ENCODE measurements at places on chromosomes 16 and 17.

DNA sequence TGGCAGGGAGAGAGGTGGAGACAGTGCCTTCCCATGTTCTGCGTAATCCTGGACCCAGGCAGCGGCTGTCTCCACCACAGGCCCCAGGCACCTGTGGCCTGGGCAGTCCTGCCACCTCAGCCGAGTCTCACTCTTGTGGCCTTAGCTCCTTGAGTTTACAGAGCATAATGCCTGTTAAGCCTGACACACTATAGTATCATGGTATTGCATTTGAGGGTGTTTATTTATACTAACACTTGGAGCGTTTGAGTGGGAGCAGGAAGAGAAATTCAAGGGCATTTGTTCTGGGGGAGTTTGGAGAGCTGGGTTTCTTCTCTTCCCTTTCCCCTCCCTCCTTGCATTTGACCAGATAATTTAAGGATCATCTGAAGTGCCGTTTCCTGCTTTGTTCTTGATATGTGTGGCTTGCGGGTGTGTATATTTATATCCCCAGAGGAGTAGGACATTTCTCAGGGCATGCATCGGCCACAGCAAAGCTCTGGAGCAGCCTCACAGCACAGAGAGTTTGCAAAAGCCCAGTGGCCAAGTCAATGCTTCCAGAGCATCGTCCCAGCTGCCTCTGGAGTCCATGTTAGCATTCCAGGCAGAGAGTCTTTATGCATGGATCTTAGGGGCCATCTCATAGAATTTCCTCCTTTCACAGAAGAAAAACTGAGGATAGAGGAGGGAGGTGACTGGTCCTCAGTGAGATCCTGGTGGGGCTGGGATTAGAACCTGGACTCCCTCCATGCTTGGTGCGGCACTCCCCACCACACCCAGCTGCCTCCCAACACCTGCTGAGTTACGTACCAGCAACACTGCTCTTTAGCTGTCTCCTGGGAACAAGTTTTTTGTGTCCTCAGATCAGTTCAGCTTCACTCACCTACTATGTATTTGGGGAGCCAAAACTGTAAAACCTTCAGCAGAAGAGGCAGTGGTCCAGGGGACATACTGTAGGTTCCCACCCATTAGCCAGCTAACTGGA lies 222.8 kb downstream of the CCDC182 start:
- DNase-seq = no peak

GRCh38 chr16:50204453-50205108 lies 51.5 kb downstream of the TENT4B start:
- no peak for DNase-seq

- no peak for DNase-seq
These were observed 664.6 kb upstream of the CA10 start for GRCh38 chr17:52823155-52823554.

GRCh38 chr17:5241861-5242671 lies 7.4 kb upstream of the SCIMP start:
- peak; percentile 60 for DNase-seq

GRCh38 chr16:22190081-22190775 lies 15.8 kb upstream of the EEF2K start:
- DNase-seq = peak; percentile 100

DNA sequence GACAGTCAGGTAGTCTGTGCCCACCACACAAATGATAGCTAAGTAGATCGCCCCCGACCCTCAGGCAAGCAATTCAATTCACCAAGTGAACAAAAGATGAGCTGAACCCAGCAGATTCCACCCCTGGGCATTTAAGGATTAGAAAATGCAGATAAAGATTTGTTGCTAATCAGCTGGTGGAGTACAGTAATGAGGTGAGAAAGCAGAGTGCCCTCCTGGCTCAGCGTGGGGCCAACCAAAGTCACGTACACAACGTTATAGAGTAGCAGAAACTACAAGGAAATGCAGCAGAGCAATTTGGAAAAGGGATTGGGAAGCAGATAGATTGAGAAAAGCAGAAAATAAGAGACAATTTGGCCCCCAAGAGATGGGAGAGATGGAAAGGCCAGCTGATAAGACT lies 91.2 kb downstream of the SOX9 start:
- DNase-seq = no peak

GRCh38 chr16:83137326-83137781 lies 510.6 kb downstream of the CDH13 start:
- peak; percentile 31 for DNase-seq

DNA sequence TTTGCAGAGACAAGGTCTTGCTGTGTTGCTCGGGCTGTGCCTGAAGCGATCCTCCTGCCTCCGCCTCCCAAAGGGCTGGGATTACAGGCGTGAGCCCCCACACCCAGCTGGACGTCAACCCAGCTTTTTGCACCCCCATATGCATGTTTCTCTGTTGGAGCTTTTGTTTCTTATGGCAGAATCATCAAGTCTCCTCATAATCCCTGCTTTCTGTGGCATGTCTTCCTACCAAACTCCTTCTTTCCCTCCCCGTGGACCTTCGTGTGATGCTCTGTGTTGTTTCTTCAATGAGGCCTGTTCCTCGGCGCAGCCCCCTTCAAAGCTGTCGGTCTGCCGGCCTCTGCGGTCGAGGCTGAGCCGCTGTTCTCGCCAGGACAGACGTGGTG lies 71.6 kb downstream of the METRNL start:
- no peak for DNase-seq

DNA sequence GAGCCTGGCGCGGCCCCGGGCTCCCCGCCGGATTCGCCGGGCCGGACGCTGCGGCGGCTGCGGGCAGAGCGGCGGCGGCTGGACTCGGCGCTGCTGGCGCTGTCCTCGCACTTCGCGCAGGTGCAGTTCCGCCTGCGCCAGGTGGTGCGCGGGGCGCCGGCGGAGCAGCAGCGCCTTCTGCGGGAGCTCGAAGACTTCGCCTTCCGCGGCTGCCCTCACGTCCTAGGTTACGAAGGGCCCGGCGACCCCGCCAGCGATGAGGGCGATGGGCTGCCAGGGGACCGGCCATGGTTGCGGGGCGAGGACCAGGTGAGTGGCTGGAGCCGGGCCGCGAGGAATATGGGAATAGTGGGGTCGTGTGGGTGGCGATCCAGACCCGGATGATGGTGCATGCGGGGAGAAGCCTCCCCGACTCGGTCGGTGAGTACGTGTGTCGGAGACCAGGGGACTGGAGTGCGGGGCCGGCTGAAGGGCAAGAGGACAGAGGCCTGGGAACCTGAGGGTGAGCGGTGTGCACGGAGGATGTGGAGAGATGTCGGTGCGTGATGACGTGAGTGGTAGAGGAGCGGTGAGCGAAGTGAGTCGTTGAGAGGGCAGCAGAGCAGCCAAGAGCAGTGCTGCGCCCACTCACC lies 517 bp downstream of the RUNDC1 start:
- DNase-seq = peak; percentile 61

Data from CD4-positive, alpha-beta T cell treated with Interleukin-12 subunit alpha and Interleukin-12 subunit beta, for 1 hour (primary cell).